SK-N-DZ (cell line): ENCODE measurements at places on chromosomes 5 and 9.

- DNase-seq: peak; percentile 27
Measured at GRCh38 chr9:8349901-8350300, 550.3 kb upstream of the DMAC1 start.

- no peak for DNase-seq
Measured at GRCh38 chr5:178998441-178998840, 3.3 kb upstream of the GRM6 start.

DNA sequence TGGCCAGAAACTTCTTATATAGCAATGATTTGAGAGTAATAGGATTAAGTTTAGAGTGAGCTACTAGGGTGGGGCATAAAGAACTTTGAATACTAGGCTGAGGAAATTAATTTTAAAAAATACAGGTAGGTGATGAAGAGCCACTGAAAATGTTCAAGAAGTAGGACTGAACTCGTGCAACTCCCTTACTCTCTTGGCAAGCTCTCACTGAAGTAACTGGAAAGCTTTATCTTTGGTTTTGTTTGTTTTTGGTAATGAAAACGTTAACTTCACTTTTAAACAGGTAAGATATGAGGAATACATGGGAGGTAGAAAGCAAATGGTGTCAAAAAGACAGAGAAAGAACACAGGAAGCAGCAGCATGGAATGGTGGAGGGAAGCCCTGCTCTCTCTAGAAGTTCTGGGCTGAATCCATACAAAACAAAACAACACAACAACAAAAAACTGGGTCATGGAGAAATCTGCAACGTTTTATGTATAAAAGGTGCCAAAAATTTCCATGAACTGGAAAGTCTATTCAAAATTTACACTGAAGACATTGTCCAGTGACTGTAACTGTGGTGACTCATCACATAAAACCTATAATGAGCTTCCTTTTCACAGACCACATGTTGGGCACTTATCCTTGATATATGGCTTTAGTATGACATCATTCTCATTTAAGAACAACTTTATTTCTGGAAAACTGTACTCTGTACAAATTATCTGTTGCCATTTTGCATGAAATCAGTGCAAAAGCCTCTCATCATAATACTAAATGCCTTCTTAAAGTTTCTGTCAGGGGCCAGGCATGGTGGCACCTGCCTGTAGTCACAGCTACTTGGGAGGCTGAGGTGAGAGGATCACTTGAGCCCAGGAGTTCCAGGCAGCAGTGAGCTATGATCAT is 91.2 kb upstream of the CHD1 start:
- no peak for DNase-seq

GRCh38 chr9:98031935-98032334 is 24.6 kb upstream of the NANS start:
- no peak for DNase-seq

DNA sequence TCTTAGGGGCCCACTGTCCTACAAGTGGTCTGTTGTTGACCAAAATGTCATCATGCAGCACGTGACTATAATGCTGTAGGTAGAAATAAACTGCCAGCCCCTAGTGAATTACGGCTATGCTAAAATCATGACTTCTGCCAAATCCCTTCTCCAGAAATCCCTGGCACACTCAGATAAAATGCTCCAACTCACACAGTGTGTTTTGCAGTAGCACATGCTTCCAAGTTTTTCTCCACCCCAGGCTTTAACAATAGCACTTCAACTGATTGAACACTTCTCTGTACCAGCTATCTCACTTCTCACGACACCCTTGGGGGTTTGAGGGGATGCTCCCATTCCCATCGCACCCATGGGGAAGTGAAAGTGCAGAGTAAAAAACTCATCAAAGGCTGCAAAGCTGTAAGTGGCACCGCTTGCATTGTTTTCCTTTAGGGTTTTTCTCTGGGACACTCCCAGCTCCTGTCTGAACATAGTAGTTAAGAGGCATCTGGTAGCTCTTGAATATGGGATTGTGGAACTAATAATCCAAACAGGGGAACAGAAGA is 151.0 kb upstream of the SLC24A2 start:
- no peak for DNase-seq
